Posterior cingulate gyrus (tissue), 11 donors: ENCODE measurements at places on chromosomes 7 and 10.

- no peak for DNase-seq
Observed at GRCh38 chr7:77524731-77525130, 12.4 kb upstream of the PTPN12 start.

- no peak for DNase-seq
Observed at GRCh38 chr10:24982319-24983112, 30.1 kb upstream of the PRTFDC1 start.

DNA sequence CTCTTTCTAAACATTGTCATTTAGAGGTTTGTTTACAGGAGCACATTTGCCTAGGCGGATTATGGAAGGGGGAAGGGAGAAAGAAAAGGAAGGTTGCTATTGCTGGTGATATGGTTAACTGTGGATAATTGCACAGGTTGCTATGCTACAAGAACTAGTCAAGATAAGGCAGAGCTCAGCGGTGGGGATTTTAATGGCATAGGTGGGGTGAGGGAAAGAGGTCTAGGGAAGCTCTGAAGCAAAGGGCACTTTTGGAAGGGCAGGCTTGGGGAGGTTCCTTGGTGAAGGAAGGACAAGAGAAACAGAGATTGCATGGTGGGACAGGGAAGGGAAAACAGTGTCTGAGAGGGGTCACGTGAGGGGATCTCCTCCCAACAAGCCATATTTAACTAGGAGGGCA, 19.5 kb downstream of the HYAL4 start:
- no peak for DNase-seq

- DNase-seq: peak; percentile 76
Observed at GRCh38 chr10:22320591-22321155, at the start of gene BMI1. BMI1 (plus strand) TSS chr10:22321099; CDS start chr10:22326450, 5,351 bp downstream.

GRCh38 chr10:27138277-27138676, 15.9 kb downstream of the YME1L1 start:
- DNase-seq: no peak

GRCh38 chr10:116486770-116487448, 58.8 kb upstream of the PNLIP start:
- no peak for DNase-seq

- DNase-seq: no peak
Observed at GRCh38 chr7:40077849-40078248, 56.6 kb downstream of the MPLKIP start.

DNA sequence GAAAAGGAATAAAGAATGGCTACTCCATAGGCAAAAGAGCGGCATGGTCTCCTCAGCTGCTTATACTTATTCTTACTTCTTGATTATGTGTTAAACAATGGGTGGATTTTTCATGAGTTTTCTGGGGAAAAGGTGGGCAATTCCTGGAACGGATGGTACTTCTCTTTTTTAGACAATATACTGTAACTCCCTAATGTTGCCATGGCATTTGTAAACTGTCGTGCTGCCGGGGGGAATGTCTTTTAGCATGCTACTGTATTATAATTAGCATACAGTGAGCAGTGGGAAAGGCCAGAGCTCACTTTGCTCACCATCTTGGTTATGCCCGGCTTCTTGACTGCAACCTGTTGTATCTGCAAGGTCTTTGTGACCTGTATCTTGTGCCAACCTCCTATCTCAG, 372.1 kb upstream of the AKR1E2 start:
- DNase-seq: no peak

GRCh38 chr7:46864716-46865115, 717.2 kb downstream of the TNS3 start:
- no peak for DNase-seq

GRCh38 chr7:138645284-138645683, 55.9 kb downstream of the SVOPL start:
- no peak for DNase-seq

GRCh38 chr10:21943633-21944265, 59.8 kb downstream of the DNAJC1 start:
- no peak for DNase-seq

GRCh38 chr10:92430103-92430502, 139.1 kb downstream of the MARCHF5 start:
- no peak for DNase-seq

- DNase-seq: no peak
Observed at GRCh38 chr10:2981361-2981801, 86.0 kb upstream of the PFKP start.

- no peak for DNase-seq
Observed at GRCh38 chr10:88672041-88672440, 7.8 kb downstream of the LIPF start.

DNA sequence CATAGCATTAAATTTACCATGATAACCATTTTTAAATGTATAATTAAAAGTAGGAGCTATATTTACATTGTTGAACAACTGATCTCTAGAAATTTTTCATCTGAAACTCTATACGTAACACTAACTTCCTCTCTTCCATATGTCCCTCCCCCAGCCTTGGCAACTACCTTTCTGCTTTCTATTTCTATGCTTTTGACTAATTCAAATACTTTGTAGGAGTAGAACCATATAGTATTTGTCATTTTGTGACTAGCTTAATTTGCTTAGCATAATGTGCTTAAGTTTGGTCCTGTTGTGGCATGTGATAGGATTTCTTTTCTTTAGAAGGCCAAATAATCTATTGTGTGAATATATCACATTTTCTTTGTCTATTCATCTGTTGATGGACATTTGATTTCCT, 225.3 kb upstream of the POT1 start:
- DNase-seq: no peak

GRCh38 chr10:31694929-31695837, 233.4 kb downstream of the ARHGAP12 start:
- no peak for DNase-seq

DNA sequence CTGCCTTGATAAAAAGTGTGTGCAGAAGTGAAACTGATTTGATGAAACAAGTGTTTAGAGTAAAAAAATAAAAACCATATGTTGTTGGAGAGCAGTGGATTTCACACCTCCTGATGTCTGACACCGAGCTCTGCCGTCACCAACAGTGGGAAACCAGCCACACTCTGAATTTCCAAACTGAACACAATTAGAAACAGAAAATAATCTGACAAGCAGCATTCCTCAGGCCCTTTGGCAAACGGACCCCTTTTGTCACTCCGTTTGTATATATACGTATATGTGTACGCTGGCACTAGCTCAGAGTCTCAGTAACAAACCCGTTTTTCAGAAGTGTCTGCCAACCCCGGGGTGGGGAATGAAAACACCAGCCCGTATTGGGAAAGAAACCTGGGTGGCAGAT, 32.4 kb downstream of the TACC2 start:
- no peak for DNase-seq

DNA sequence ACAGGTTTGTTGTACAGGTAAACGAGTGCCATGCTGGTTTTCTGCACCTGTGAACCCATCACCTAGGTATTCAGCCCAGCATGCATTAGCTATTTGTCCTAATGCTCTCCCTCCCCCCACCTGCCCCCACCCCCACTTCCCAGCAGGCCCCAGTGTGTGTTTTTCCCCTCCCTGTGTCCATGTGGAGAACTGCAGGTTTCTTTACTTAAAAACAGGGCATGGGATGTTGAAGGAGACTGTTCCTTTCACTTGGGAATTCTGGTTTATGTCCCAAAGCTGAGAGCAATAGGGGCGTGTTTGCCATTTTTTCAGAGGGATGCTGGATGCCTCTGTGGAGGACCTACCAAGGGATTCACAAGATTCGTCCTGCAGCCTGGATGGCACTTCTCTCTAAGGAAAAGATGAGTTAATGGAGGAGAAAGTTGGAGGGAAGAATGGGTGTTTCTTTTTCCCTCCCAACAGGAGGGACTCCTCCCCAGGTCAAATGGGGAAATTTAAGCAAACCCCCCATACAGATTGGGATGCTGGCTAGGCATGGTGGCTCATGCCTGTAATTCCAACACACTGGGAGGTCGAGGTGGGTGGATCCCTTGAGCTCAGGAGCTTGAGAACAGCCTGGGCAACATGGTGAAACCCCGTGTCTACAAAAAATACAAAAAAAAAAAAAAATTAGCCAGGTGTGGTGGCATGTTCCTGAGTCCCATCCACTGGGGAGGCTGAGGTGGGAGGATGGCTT, 136.0 kb downstream of the GALNT17 start:
- DNase-seq: no peak

DNA sequence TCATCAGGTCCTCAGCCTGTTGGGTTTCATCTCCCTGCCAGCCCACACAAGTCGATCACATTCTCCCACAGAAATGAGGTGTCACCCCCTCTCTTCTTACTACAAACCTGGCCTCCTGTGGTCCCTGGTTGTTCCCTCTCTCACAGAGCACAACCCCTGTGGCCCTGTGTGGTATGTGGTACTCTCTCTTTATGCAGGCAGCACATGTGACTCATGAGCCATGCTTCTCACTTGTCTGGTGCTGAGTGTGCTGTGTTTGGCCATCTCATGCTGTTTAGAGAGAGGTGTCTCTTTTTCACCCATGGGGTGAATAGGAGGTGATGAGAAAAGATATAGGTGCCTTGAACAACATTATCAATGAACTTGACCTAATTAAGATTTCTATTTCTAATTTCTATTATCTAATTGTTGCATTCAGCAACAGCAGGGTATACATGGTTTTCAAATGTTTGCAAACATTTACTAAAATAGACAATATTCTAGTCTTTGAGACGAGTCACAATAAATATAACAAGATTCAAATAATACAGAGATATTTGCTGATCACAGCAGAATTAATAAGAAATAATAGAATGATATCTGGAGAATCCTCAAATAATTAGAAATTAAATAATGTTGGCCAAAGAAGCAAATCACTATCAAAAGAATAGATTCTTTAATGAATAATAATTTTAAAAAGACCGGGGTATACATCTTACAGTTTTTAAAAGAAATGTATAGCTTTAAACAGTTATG, 633.8 kb upstream of the IGFBP3 start:
- DNase-seq: no peak

DNA sequence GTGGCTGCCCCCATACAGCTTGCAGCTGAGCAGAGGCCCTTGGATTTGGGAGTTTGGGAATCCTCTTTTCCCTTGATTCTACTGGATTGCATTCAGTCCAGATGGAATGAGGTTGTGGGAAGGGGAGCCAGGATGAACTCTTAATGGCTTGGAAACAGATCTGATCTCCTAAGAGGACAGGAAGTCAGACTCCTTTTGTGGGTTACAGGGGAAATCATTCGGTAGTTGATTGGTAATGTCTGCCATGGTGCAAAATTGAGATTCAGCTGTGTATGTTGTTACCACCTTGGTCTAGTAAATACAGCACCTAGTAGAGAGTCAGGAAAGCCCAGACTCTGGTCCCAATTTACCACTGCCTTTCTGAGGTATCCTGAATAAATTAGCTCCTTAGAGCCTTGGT, 144.2 kb upstream of the TNRC18 start:
- no peak for DNase-seq

DNA sequence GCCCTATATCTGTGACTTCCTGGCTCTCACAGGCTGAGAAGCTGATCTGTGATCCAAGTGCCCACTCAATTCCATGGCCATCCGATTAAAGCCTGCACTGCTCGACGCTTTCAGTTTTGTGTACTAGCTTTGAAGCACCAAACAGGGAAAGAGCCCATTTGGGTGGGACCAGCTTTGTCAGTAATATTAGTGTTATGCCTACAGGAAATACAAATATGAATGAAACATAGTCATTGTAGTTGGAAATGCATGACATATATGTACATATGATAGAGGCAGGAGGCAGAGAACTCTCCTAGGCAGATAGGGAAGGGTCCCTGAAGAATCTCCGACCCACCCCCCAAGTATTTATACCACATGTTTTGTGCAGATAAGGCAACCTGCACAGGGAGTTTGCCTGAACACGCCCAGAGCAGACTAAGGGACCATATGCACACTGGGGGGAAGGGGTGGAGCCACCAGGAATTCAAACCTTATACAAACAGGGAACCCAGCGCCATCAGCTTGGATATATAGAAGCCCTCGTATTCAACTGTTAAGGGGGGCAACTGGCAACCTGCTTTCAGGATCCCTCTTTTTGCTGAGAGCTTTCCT, 653.2 kb downstream of the PARD3 start:
- DNase-seq: no peak

GRCh38 chr10:60570896-60571295, 181.2 kb upstream of the ANK3 start:
- DNase-seq: no peak

DNA sequence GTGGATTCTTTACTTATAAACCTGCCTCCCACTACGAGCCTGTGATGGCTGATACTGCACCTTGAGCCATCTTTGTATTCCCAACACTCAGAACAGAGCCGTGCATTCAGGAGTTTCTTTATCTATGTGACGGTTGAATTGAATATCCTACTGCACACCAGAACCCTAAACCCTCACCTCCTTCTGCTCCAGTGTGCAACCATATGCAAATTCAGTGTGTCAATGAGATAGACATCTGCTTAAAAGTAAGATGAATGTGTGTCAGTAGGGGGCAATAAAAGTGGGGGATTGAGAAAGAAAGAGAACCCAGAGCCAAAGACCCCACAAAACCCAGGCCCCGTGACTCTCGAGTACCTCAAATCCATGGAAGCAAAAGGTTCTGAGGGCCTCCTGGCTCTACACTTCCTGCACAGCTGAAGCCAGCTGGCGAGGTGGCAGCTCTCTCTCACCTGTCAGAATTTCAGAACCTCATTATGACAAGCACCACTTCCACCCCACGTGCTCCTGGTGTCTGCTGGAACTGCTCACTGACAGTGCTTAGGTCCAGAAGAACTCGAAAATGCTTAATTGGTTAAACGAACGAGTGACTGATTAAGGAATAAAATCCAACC, 143.3 kb upstream of the GPR26 start:
- no peak for DNase-seq

DNA sequence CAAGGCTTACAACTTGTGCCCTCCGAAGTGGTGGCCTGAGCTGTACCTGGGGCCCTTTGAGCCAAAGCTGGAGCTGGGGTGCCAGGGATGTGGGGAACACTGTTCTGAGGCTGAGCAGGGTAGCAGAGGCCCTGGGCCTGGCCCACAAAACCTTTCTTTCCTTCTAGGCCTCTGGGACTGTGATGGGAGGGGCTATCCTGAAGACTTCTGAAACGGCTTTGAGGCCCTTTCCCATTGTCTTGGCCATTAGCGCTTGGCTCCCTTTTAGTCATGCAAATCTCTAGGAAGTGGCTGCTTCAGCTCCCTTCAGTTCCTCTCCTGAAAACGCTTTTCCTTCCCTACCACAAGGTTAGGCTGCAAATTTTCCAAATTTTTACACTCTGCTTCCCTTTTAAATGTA, 16.8 kb upstream of the CRYGN start:
- DNase-seq: no peak

GRCh38 chr10:48199580-48200377, 74.7 kb downstream of the FRMPD2 start:
- DNase-seq: no peak
